ENCODE measurements at places on chromosomes 2 and 18.

DNA sequence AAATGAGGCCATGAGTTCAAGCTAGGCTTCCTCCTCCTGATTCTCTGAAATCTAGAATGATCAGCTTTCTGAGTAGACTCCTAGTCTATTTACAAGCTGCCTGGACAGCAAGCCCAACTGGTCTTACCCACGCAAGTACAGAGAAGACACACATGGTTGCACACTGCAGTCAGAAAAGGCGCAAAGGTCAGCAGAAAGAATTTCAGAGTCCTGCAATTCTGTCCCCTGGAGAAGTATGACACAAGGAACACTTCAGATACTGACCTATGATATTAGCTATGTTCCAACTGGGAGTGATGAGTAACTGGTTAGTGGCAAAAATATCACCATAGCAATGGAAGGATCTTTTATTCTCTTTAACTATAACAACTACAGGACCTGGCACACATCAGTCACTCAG lies 336.1 kb upstream of the PKDCC start:
- DNase-seq: no peak

DNA sequence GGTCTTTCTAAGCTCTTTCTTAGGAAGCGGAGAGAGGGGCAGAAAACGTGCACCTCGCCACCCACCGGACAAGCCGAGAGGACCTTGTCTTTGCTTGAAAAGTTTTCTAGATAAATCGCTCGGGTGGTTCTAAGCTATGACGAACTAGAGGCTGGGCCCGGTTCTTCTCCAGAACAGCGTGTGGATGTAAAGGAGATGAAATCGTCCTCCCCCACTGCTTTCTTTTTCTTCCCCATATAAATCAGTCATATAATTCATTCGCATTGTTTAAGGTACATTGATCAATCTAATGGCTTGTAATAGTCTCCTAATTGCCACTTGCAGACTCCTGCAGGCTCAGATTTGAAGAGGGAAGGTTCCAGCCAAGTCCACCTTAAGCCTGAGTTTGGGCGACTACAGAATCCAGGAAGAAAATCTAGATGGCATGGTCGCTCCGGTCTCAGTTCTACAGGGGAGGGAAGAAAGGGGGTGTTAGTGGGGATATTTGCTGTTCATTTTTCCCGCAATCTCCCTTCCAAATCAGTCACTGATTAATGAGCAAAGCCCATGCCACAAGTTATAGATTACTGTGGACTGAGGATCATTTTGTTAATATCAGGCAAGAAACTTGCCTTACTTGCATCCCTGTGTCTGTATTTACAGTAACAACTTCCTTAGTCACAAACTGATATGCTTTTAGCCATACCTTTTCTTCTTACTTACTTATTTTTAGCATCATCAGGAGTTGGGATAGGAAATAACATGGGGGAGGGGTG lies 5.6 kb upstream of the SP9 start:
- DNase-seq: no peak

DNA sequence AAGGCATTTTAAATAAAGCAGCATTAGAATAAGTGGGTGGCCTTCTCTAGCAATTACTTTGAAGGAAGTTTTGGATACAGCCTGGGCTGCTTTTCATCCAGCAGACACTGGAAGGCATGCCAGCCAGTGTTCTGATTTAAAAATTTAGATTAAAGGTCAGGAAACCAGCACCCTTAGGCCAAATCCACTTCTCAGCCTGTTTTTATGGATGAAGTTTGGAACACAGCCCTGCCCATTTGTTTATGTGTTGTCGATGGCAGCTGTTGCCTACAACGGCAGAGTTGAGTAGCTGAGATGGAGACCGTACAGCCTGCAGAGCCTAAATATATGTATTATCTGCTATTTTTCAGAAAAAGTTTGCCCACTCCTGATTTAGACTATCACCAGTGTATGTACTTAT lies 313.6 kb upstream of the ACVR2A start:
- DNase-seq: no peak

GRCh38 chr18:64244571-64244970 lies 95.7 kb upstream of the LINC00305 start:
- no peak for DNase-seq

DNA sequence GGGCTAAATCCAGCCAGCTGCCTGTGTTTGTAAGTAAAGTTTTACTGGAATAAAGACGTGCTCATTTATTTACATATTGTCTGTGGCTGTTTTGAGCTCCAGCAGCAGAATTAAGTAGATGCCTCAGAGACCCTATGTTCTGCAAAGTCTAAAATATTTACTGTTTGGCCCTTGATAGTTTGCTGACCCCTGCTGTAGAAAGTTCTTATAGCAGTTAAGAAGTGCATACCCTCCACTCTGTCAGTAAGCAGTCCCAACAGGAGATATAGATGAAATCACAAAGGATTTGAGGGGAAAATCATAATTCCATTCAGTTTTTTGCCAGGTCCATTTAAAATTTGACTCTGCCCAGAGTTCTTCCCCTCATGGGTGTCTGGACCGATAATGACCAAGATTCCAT lies 50.1 kb upstream of the ITM2C start:
- no peak for DNase-seq

Measured in GM06990 (cell line).